Uterus (tissue), 4 donors: ENCODE measurements at places on chromosomes 4 and X. TPM values are rescaled to one million over a fixed set of nuclear protein-coding genes. Genes with fewer than 3 reads are reported as not detected.

Gene SCD5
- total RNA-seq, result 30.3 TPM

DNA sequence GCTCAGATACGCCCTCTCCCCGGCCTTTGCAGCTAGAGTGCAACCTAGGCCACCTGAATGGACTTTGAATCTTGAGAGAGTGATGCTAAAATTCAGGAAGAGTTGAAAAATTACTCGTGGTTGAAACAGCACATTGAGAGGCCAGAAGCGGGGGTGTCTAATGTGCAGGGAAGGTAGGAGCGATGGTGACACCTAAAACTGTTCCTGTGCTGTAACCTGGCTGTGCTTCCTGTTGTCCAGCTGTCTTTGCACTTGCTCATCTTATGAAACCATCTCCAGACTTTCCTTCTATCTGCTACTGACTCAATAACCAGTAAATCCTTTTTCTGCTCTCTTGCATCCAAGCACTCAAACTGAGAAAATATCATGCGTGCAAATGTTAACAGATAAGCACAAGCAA, 106.4 kb upstream of the RPS6KA3 start:
- H3K27me3 ChIP-seq, result no peaks in the 10 kb centered on the region
- H3K4me1 ChIP-seq, result no peaks in the 10 kb centered on the region
- no peaks in the 10 kb centered on the region for H3K36me3 ChIP-seq
- no peak for DNase-seq
- H3K4me3 ChIP-seq, result no peak overlapping the region
- no peak overlapping the region for H3K27ac ChIP-seq

DNA sequence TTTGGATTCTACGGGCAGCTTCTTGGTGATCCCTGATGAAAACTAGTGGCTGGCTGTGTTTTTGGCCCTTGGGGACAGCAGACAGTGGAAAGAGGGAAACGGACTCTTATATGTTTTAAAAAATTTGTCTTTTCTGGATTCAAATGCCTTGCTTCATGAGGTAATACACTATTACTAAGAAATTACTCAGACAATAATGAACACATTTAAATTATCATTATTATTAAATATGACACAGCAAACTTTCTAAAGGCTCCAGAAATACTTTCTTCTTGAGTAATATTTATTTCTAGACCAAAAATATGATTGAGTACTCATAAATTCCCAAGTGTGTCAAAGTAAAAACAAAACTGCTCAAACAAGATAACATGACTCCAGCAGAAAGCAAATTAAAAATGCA, 520.7 kb upstream of the AADAT start:
- H3K36me3 ChIP-seq, result no peaks in the 10 kb centered on the region
- no peak for DNase-seq
- H3K4me1 ChIP-seq, result no peaks in the 10 kb centered on the region
- H3K27me3 ChIP-seq, result no peaks in the 10 kb centered on the region

DNA sequence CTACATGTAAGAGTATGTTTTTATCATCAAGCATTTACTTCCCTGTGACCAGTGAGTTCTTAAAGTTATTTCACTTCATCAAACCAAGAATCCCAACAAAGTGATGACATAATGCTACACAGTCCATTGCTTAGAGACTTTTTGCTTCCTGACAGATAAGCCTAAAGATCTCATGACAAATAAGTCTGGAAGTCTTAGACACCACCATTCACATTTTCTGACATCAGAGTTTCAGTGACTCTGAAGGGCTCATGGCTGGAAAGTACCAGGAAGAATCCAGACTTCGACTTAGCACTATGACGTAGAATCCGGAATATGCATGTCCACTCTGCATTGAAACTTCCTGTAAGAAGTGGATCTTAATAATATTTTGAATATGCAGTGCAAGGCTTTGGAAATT, 53.7 kb downstream of the CLDN22 start:
- H3K27ac ChIP-seq, result no peak overlapping the region
- no peaks in the 10 kb centered on the region for H3K4me1 ChIP-seq
- no peaks in the 10 kb centered on the region for H3K27me3 ChIP-seq
- no peak overlapping the region for H3K4me3 ChIP-seq
- no peaks in the 10 kb centered on the region for H3K36me3 ChIP-seq
- DNase-seq, result no peak

DNA sequence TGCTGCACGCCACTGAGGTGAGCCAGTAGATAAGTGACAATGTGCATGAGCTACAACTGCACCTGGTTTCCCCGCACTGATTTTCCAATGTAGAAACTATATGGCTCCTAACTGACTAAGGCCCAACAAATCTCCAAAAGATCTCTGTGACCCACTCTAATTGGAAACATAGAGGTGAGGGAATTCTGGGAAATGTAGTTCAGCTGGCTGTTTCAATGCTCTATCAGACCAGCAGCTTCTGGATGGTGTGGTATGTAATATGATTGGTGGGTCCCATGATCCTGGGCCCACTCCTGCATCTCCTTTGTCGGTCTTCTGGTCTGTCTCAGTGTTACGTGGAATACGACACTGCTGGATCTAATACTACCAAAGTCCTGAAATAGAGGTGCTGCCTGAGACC, 18.6 kb downstream of the CCDC160 start:
- no peaks in the 10 kb centered on the region for H3K36me3 ChIP-seq
- no peaks in the 10 kb centered on the region for H3K27me3 ChIP-seq
- H3K4me3 ChIP-seq, result no peak overlapping the region
- no peaks in the 10 kb centered on the region for H3K4me1 ChIP-seq
- DNase-seq, result no peak

DNA sequence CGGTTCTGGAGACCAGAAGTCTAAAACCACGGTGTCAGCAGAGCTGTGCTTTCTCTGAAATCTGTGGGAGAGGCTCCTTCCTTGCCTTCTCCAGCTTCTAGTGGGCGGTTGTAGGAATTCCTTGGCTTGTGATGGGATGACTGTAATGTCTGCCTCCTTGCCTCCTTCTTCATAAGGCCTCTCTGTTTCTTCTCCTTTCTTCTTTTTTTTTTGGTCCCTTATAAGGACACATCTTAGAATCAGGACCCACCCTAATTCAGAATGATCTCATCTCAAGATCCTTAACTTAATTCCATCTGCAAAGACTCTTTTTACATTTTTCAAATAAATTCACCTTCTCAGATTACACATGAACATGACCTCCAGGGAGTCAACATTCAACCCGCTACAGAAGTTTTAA, 186.9 kb downstream of the STK32B start:
- no peaks in the 10 kb centered on the region for H3K36me3 ChIP-seq
- peak overlapping the region; percentile 35 for H3K27ac ChIP-seq
- peak; percentile 17 for DNase-seq
- H3K4me3 ChIP-seq, result no peak overlapping the region

GRCh38 chrX:13452283-13452682, 117.1 kb upstream of the EGFL6 start:
- H3K27me3 ChIP-seq, result no peaks in the 10 kb centered on the region
- H3K4me1 ChIP-seq, result no peaks in the 10 kb centered on the region
- peak; percentile 47 for DNase-seq
